Endothelial cell (in vitro differentiated cells): ENCODE measurements at places on chromosomes 13 and 19.

- no peak overlapping the region for H3K4me3 ChIP-seq
- no peaks in the 10 kb centered on the region for H3K4me1 ChIP-seq
- H3K27ac ChIP-seq = no peak overlapping the region
- no peak for DNase-seq
- peaks cover 10% of the 10 kb centered on the region for H3K36me3 ChIP-seq
These were observed 48.0 kb upstream of the WASF3 start for GRCh38 chr13:26509491-26509890.

- H3K27me3 ChIP-seq = no peaks in the 10 kb centered on the region
- no peak overlapping the region for H3K4me3 ChIP-seq
- DNase-seq = no peak
- H3K27ac ChIP-seq = no peak overlapping the region
These were observed 32.7 kb upstream of the CYSLTR2 start for GRCh38 chr13:48621056-48621455.

DNA sequence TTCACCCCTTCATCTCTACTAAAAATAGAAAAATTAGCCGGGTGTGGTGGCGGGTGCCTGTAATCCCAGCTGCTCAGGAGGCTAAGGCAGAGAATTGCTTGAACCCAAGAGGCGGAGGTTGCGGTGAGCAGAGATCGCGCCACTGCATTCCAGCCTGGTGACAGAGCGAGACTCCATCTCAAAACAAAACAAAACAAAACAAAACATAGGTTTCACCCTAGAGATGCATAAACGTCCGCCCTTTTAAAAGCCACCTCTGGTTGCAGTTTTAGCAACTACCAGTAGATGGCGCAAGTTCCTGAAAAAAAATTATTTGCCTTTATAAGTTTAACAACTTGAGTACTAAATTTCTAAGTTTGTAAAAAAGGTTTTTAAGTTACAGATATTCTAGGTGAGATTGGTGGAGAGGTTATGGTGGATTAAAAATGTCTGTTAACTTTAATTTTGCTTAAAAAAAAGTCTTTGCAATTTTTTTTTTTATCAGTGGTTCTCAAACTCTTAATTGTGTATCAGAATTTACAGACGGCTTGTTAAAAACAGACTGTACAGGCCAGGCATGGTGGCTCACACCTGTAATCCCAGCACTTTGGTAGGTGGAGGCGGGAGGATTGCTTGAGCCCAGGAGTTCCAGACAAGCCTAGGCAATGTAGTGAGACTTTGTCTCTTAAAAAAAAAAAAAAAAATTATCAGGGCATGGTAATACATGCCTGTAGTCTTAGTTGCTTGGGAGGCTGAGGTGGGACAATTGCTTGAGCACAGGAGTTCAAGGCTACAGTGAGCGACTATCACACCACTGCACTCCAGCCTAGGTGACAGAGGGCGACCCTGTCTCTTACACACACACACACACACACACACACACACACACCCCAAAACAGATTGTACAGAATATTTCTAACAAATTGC is 42.1 kb downstream of the NAA16 start:
- DNase-seq = peak; percentile 19
- H3K27ac ChIP-seq = peak overlapping the region; percentile 76
- peaks cover 4% of the 10 kb centered on the region for H3K4me1 ChIP-seq
- H3K4me3 ChIP-seq = no peak overlapping the region

DNA sequence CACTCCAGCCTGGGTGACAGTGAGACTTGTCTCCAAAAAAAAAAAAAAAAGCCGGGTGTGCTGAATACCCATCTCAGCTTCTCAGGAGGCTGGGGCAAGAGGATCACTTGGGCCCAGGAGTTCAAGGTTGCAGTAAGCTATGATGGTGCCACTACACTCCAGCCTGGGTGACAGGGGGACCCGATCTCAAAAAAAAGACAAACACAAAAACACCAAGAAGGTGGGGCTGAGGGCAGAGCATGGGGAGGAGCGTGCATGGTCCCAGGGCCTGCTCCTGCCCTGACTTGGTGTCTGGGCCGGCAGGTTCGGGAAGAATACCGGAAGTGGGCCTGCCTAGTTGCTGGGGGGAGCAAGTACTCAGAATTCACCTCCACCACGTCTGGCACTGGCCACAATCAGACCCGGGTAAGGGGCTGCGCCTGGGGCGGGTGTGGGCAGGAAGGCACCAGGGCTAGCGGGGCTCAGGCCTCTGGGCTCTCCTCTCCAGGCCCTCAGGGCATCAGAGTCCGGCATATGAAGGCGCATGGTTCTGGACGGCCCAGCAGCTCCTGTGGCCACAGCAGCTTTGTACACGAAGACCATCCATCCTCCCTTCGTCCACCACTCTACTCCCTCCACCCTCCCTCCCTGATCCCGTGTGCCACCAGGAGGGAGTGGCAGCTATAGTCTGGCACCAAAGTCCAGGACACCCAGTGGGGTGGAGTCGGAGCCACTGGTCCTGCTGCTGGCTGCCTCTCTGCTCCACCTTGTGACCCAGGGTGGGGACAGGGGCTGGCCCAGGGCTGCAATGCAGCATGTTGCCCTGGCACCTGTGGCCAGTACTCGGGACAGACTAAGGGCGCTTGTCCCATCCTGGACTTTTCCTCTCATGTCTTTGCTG is 11.3 kb downstream of the DDX39A start:
- H3K27ac ChIP-seq = no peak overlapping the region
- no peak for DNase-seq
- peaks cover 5% of the 10 kb centered on the region for H3K27me3 ChIP-seq
- H3K36me3 ChIP-seq = peaks cover 26% of the 10 kb centered on the region
- no peak overlapping the region for H3K4me3 ChIP-seq

DNA sequence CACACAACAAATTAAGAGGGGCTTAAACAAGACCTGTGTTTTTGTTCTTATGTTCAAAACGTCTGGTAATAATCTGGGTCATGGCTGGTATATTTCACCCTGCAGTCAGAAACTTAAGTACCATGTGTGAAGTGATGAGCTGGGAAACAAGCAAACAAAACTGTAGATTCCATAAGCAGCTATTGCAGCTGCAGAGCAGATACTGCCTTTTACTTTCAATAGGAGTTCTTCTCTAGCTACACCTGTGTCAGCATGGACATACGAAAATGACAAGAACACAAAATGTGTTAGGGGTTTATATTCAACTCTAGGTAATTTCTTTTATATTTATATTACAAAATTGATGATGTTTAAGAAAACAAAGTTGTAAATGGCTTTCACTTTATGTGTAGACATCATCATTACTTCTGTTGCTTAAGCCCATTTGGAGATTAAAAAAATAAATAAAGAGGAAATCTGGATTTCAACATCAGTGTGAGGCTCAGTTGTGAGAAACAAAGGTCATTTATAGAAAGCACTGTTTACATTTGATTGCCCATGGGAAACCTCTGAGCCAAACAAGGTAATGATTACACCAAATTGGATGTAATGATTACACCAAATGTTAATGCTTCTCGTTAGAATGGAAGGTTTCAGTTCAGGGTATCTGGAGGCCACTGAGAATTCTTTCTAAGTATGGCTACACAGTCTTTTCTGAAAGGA is 451.0 kb upstream of the SLC10A2 start:
- DNase-seq = no peak
- no peak overlapping the region for H3K27ac ChIP-seq
- no peaks in the 10 kb centered on the region for H3K36me3 ChIP-seq
- H3K27me3 ChIP-seq = no peaks in the 10 kb centered on the region
- no peak overlapping the region for H3K4me3 ChIP-seq

DNA sequence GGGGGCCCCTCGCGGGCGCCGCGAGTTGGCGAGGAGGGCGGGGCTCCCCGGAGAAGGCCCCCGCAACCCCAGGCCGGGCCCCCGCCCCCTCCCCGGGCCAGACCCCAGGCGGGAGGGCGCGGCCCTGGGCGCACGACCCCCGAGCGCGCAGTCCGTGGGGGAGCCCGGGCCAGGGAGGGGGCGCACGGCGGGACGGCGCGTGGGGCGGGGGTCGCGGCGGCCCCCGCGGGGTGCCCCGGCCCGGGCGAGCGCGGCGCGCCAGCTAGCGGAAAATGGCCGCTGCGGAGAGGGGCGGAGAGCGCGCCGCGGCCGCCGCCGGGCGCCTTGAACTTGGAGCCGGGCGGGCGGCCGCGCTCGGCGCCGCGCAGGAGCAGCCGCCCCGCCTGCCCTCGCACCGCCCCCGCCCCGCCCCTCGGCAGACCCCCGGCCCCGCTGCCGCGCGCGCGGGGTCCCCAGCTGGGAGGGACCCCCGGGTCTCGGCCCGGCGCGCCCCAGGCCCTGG is 6.4 kb upstream of the NFIC start:
- no peaks in the 10 kb centered on the region for H3K4me1 ChIP-seq
- no peak overlapping the region for H3K27ac ChIP-seq
- no peak overlapping the region for H3K4me3 ChIP-seq
- peaks cover 38% of the 10 kb centered on the region for H3K27me3 ChIP-seq
- DNase-seq = no peak

- no peak for DNase-seq
- H3K27ac ChIP-seq = no peak overlapping the region
- H3K4me1 ChIP-seq = peaks cover 8% of the 10 kb centered on the region
- no peaks in the 10 kb centered on the region for H3K27me3 ChIP-seq
These were observed 639.0 kb upstream of the KLF12 start for GRCh38 chr13:74773248-74773647.

GRCh38 chr13:66546534-66547379 is 683.4 kb downstream of the PCDH9 start:
- H3K27me3 ChIP-seq = peaks cover 1% of the 10 kb centered on the region
- no peaks in the 10 kb centered on the region for H3K4me1 ChIP-seq
- DNase-seq = no peak
- no peaks in the 10 kb centered on the region for H3K36me3 ChIP-seq
